Tracheal epithelial cell (primary cell): ENCODE measurements at places on chromosomes 2 and 18. TPM values are rescaled to one million over a fixed set of nuclear protein-coding genes. Genes with fewer than 3 reads are reported as not detected.

Gene RESP18
- not detected in 2 replicates for total RNA-seq

Gene PLEKHH2
- 1.7 and 1.9 TPM in 2 replicates for total RNA-seq

Gene HOXD9
- 0.72 TPM in 1 of 2 replicates, not detected in the other for total RNA-seq

Gene SPP2
- total RNA-seq: not detected in 2 replicates

Gene ACOXL
- total RNA-seq: 0.24 TPM in 1 of 2 replicates, not detected in the other

Gene KATNAL2
- under 0.01 and 1.2 TPM in 2 replicates for total RNA-seq

Gene COMMD1
- total RNA-seq: 33.3 and 33.7 TPM in 2 replicates

Gene CFAP210
- total RNA-seq: not detected in 2 replicates
